CD4-positive, alpha-beta T cell treated with Interleukin-15 for 4 hours (primary cell): ENCODE measurements at places on chromosomes 6 and 20.

GRCh38 chr6:89690944-89691324 lies 52.4 kb upstream of the LYRM2 start:
- DNase-seq, result no peak

DNA sequence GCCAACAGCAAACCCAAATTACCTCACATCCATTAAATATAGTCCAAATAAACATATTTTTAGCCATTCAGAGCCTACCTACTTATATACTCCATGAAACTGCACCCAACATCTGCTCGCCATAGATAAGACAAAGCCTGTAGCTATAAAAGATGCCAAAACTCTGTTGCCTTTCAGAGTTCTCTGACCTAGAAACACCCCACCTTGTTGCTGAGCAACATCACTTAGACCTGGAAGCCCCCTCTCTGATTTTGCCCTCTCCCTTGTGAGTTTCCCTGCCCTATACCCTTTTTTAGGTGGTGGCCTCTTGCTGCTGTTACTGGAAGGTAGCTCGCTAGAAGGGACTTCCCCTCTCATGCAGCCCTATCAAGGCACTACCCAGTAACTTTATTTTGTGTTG lies 27.7 kb upstream of the FBXL4 start:
- DNase-seq, result no peak

DNA sequence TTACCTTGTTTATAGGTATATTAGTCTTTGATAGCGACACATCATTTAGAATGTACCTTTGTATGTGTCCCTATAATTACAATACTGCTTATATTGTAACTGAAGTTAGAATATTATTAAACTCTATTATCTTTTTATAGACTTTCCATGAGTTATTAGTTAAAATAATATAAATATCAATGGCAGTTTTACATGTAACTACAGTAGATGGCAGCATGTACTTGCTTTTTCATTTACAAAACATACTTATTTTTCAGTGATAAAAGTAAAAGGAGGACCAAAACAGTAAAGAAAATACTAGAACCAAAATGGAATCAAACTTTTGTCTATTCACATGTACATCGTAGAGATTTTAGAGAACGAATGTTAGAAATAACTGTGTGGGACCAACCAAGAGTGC lies 364.3 kb downstream of the RIMS1 start:
- no peak for DNase-seq

- peak; percentile 39 for DNase-seq
Observed at GRCh38 chr20:23366384-23366783, 4.4 kb downstream of the GZF1 start.

GRCh38 chr6:154506582-154506981 lies 3.9 kb downstream of the CNKSR3 start:
- no peak for DNase-seq

DNA sequence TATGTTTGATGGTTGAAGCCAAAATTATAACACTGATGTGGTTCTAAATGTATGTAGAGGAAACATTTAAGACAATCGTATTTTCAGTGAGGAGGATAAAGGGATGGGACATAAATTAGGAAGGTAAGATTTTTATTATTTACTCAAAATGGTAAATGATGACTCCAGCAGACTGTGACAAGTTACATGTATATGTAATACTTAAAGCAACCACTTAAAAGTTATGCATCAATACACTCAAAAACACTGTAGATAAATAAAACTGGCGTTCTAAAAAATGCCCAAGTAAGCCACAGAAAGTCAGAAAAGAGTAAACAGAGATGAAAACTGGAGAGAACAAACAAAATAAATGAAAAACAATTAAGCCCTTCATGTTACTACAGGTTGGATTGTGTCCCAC lies 18.7 kb downstream of the HLA-DMB start:
- DNase-seq, result no peak

DNA sequence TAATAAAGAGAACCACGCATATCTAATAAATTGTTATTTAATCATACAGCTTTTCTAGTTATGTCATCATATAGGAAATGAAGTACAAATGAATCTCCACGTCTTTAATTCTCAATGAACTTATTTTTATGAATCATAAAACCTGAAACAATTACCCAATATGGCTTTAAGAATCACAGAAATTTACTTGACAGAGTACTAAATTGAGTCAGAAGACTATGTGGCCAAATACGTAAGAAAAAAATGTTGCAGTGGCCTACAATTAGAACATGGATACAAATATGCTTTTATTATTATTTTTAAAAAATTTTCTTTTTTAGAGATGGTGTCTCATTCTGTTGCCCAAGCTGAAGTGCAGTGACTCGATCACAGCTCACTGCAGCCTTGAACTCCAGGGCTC lies 584.7 kb upstream of the SLC35B3 start:
- DNase-seq, result no peak

DNA sequence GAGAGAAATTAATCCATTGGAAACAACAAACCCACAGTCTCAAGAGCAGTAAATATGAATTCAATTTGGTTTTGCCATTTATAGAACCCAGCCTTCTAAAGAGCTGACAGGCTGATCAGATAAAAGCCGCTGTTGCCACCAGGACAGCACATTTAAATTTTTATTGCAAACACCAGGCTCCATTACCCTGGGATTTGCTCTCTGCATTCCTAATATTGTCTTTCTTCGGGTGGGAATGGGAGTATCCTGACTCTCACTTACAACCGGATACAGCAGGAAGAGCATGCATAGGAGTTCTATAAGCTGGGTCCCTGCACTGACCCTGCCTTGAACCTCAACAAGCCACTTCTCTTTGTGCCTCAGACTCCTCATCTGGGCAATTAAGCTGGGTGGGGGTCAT lies 142.9 kb downstream of the LRFN2 start:
- DNase-seq, result no peak

DNA sequence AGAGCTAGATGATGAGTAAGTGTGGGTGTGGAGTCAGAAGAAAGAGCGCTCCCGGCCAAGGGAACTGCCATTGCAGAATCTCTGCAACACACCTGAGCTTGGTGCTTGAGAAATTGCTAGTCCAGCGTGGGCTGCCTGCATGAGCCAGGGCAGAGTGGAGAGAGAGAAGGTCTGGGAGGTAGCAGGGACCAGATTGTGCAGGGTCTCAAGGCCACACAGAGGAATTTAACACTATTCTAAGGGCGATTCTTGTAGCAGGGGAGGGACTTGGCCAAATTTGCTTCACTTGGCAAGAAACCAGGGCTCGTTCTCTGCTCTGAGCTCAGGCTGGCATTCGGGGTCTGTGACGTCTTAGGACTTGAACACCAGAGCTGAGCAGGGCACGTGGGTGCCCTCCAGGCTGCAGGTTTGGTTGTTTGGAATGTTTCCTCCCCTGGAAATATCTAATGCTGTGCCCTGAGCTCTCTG lies 53.5 kb downstream of the BCAS4 start:
- DNase-seq, result no peak

DNA sequence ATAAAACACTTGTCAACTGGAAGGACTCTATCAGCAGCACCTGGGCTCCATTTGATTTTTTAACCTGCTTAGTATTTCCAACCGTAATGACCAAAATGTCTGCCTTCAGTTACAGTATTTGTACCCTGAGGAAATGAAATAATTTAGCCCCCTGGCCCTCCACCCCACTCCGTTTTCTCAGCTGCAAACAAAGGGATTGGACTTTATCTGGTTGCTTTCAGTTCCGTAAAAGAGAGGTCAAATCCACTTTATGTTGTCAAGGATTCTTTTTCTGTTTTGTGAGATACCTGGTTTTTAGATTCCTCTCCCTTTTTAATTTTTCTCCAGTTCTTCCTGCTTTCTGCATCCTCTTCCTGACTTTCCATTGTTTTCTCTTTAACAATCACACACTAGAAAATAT lies 64.4 kb upstream of the BMP2 start:
- DNase-seq, result no peak

DNA sequence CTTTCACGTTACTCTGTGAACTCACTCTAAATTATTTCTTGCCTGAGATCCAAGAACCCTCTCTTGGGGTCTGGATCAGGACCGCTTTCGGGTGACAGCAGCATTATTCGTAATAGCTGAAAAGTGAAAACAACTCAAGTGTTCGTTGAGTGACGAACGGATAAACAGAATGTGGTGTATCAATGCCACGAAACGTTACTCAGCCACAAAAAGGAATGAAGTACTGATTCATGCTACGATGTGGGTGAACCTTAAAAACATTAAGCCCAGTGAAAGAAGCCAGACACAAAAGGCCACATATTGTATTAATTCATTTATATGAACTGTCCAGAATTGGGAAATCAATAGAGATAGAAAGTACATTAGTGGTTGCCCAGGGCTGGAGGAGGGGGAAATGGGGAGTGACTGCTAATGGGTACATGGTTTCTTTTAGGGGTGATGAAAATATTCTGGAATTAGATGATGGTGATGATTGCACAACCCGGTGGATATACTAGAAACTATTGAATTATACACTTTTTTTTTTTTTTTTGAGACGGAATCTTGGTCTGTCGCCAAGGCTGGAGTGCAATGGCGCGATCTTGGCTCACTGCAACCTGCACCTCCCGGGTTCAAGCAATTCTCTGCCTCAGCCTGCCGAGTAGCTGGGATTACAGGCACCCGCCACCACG lies 8.4 kb downstream of the PTGIS start:
- no peak for DNase-seq

DNA sequence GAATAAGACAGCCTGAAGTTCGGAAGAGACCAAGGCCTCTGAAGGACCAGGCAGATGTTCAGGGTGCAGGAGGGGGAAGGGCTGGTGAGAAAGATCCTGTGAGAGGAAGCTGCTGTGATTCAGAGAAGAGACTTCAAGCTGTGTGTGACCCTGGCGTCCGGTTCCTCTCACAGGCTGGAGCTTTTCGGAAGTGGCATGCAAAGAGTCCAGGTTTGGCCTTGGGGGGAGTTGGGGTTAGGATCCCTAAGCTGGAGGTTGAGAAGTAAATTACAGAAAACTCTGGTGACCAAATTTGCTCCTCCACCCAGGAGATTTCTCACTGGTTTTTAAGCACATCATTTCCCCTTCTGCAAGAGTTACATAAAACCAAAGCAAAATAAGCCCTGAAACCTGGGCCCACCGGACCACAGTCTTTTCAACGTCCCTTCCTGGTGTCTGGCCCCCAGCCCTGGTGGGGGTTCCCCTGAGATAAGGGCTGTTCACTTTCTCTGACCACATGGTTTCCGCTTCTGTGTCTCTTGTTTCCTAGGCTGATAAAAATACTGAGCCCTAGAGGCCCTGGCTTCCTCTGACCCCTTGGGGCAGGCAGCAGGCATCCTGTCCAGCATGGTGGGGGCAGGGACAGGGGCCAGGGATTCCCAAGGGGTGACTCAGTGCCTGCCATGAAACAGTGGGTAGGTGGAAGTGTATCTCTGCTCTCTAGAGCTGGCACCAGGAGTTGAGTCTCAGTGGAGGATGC lies 12.0 kb upstream of the LTA start:
- peak; percentile 58 for DNase-seq

GRCh38 chr6:122422614-122423267 lies 23.3 kb downstream of the HSF2 start:
- DNase-seq, result no peak

- no peak for DNase-seq
Observed at GRCh38 chr6:31004794-31005193, 5.5 kb upstream of the MUC22 start.

DNA sequence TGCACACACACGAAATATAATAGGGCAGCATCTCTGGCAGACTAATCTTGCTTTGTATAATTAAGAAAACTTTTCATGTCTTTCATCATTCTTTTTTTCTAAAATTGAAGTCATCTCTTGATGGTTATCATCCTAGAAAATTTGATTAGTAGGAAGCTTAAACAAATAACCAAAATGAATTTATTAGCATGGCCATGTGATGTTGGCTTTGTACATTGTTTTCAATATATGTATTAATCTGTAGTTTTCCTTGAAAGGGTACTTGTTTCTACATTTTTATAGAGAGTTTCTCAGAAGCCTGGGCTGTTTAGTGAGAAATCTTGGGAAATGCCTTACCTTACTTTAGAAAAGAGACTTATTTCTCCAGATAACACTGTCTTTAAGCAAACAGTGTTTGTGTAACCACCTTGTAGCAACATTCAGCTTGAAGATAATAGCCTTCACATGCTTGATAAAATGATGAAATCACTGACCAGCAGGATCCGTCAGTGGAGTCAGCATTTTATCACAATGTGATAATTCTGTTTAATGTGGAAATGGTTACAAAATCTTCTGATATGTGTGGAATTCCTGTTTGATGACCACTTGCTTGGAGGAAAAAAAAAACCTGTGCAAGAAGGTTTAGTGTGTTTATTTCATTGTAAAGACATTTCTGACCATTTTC lies 147.8 kb downstream of the MACROD2 start:
- DNase-seq, result no peak

GRCh38 chr20:61205769-61206168 lies 46.3 kb upstream of the CDH4 start:
- no peak for DNase-seq

GRCh38 chr20:48425321-48425720 lies 402.5 kb downstream of the PREX1 start:
- no peak for DNase-seq

- DNase-seq, result no peak
Observed at GRCh38 chr6:42230345-42231321, 13.0 kb upstream of the MRPS10 start.

GRCh38 chr20:36613974-36614373 lies 8.4 kb downstream of the RAB5IF start:
- no peak for DNase-seq

- DNase-seq, result no peak
Observed at GRCh38 chr6:122709922-122710512, 69.5 kb upstream of the FABP7 start.
